CD4-positive, CD25-positive, alpha-beta regulatory T cell (primary cell): ENCODE measurements at places on chromosomes 4 and X.

GRCh38 chrX:6383917-6384316 is 151.0 kb downstream of the VCX3A start:
- DNase-seq, result no peak

DNA sequence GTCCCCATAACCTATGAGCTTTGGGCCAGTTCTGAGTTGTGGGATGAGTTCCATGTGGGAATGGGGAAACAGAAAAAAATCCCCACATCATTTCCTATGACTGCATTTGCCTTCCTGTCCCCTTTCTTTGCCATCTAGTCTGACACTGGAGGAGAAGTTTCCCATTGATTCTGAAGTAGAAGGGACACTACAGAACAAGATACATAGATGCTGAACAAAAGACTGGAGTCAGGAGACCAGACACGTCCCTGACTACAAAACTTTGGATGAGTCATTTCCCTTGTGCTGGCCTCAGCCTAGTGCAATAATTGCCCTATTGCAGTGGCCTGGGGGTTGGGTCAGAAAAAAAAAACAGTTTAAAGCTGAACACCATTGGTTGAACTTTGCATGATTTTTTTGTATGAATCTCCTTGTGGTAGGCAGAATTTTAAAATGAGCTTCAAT is 22.1 kb downstream of the BEX3 start:
- DNase-seq, result no peak

GRCh38 chr4:113604955-113605354 is 156.6 kb downstream of the CAMK2D start:
- DNase-seq, result no peak

GRCh38 chr4:129929052-129929451 is 833.1 kb downstream of the C4orf33 start:
- DNase-seq, result no peak

DNA sequence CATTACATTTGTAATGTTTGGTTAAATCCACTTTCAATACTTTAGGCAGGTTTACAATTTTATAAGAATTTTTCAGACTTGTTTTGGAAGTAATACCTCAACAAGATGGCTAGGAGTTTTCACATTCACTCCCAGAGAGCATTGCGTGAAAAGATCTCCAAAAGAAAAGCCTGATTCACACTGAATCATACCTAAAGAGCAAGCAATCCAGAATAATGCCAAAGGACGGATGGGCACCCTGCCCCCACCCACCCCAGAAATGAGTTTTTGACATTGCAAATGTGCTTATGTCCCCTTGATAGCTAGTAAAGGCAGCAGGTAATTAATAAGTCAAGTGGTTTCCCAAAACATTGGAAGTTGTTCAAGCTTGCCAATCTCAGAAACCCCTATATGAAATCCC is 557.7 kb upstream of the TENM3 start:
- no peak for DNase-seq

DNA sequence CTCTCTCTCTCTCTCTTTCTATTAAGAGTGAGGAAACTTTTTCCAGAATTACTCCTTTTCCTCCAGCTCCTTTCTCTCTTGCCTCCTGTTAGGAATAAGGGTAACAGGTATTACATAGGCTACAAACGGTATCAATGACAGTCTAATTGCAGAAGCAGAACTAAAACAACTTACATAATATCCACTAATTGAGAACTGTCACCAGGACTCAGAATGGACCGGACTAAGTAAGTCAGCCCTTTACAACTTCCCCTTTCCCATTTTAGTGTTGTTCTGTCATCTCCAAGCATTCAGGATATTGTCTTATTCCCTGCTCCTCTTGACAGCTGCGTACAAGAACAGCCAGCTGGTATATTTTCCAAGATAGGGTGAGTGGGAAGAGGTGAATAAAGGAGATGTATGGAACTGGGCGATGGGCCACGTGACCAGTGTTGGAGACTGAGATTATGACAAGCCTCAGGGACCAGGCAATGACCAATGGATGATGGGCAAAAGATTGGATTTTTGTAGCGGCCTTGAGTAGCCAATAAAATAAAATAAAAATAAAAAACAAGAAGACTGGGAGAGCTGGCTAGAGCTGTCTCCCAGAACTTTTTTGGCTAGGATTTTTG is 2.3 kb upstream of the FNIP2 start:
- DNase-seq, result no peak

- no peak for DNase-seq
These were observed 22.2 kb downstream of the IL2 start for GRCh38 chr4:122434285-122434684.

DNA sequence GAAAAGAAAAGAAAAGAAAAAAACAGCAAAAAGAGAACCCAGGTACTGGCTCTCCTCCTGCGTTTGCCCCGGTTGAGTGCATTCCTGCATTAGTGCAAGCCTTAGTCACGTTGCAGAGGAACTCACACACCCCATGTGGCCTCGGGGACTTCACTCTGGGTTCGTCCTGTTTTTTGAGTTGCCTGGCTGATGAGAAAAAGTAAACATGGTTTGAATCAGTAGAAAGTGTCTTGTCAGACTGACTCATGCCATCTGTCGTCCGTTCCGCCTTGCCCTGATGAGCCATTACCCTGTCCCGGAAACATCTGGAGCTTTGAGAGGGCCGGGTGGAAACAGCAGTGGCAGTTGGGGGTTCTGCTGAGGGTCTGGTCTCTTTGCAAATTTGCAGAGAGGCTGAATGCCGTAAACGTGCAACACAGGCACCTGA is 16.3 kb downstream of the CD99 start:
- DNase-seq, result peak; percentile 69

- DNase-seq, result no peak
These were observed 158.8 kb downstream of the CAMK2D start for GRCh38 chr4:113602646-113603228.

DNA sequence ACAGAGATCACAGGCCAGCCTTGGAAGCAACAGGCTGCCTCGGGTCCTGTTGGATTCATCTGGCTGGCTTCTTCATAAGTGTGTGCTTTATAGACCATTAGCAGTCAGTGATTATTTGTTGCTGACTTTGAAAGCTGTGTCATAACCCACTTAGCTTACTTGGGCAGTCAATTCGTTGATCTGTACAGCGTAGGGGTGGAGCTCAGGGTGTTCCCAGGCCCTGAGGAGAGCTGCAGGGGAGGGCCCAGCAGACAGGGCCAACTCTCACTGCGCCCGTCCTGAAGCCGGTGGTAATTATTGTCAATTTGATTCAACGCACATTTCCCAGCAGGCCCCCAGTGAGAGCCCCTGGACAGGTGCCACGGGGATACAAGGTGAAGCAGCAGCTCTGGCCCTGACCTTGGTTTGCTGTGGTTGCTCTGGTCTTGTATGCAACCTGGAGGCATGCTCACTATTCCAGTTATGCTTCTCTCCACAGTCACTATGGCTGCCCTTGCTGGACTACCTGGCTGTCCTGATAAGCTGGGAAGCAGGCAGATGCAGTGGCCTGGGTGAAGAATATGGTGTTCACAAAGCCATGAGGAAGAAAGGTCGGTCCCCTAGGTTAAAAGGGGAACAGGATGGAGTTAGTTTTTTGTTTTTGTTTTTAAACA is 40.1 kb upstream of the HMGB3 start:
- DNase-seq, result no peak

DNA sequence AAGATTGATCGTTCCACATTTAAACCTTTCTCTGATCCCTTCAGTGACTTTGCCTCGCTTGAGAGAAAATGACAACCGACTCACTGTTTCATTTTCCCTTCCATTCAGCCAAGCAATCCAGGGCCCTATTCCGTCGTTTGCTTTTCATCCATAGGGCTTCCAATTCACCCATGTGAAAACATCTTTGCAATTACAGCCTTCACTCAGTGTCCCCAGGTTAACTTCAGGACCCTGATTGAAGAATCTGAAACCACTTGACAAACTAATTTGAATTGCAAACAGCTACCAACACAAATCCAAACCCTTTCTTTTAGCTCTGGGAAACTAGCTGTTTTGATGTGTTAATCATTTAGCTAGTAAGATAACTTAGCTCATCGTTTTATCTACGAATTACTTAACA is 120.2 kb upstream of the FAM9C start:
- no peak for DNase-seq

DNA sequence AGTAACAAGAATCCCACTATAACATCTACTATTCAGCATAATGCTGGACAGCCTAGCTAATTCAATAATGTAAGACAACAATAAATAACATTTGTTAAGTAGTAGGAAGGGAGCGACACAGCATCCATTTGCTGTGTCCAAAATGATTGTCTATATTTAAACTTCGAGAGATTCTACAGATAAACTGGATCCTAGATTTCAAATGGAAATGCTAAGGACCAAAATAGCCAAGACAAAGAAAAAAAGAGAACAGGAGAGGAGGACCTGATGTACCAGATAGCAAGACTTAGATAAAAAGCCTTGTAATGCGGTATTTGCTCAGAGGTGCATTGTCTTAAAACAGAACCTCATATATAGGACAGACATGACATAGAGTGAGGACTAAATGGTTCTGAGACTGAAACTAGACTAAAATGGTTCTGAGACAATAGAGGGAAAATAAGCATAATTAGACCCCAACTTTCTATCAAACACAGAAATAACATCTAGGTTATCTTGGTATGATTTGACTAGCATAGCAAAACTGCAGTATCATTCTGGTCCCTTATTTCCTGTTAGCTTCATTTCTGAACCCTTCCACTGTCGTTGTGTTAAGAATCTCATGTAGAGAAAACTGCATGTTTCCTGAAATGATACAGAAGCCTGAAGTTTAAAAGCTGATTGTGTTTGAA is 3.8 kb downstream of the HPGDS start:
- DNase-seq, result no peak

- no peak for DNase-seq
These were observed 114.8 kb upstream of the ADRA2C start for GRCh38 chr4:3651267-3651845.

DNA sequence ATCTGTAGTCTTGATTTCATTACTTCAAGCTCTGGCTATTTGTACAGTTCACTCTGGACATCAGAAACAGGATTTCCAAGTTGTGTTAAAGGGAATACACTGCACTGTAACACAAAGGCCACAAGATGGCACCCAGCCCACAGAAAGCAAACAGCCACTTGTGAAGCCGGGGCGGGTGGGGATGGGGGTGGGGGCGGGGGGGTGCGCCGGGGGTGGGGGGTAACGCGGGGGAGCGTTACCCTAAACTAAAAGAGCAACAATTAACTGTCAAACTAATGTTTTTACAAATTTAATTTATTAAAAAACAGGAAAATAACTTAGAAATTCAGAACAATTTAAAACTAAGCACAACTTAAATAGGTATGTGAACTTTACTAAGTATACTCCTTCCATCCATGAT is 27.3 kb downstream of the PRDX4 start:
- DNase-seq, result peak; percentile 19

GRCh38 chr4:3304831-3305609 is 12.2 kb downstream of the RGS12 start:
- DNase-seq, result no peak

GRCh38 chrX:103442536-103442901 is 66.2 kb downstream of the BEX3 start:
- DNase-seq, result no peak

DNA sequence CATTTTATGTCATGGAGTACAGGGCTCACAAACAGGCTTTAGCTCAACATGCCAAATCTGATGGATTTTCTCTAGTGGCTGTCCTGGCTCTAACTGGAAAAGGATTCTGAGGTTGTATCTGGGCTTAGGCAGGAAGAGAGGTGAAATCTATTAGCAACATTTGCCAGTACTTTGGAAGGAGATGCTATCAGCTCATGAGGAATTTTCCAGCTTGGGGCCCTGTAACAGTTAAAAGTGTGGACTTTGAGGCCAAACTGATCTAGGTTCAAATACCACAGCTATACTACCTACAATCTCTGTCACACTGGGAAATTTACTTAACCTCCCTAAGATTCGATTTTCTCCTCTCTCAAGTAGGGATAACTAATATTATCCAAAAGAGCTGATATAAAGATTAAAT is 119.0 kb upstream of the HCCS start:
- no peak for DNase-seq

- DNase-seq, result no peak
These were observed 13.7 kb upstream of the RASGEF1B start for GRCh38 chr4:81485310-81485980.

DNA sequence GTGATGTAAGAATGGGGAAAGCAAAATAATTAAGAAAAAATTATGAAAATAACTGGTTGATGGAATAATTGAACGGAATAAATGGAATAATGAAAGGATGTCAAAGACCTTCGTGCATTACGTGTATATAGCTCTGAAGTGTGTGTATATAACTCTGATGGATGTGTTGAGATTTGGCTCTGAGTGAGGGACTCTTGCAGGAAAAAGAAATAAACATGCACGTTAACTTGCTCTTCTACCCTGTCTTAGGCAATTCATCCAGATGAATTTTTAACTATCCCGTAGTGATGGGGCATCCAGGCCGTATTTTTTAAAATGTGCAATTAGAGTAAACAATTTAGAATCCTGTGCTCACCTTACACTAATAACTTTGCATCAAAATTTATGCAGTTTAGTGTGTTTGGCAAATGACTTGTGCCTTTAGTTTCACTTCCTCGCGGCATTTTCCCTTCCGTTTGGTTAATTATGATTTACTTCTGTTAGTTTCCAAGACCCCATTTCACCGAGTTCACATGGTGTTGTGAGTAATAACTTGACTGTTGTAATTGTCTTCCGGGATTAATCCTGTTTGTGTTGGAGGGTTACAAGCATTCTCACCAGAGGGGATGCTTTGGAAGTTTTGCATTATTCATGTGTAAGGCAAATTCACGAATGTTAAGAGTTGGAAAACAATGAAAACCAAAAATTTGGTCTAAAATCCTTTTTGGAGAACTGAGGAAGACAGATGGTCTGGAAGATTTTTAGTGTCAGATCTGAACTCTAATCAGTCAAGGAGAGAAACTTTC is 256.5 kb upstream of the FAT1 start:
- DNase-seq, result no peak

GRCh38 chr4:140609548-140610425 is 41.0 kb upstream of the UCP1 start:
- peak; percentile 34 for DNase-seq

DNA sequence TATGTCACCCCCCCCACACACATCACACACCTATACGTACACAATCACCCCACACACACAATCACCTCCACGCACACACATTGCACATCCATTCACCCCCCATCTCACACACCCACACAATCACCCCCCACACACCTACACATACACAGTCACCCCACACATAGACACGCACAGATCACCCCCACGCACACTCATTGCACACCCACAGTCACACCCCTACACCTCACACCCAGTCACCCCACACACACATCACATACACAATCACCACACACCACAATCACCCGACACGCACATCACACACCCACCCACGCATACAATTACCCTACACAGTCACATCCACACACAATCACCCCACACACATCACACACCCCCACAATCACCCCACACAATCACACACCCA is 15.9 kb upstream of the TADA2B start:
- no peak for DNase-seq

GRCh38 chr4:78024576-78025091 is 32.5 kb upstream of the FRAS1 start:
- no peak for DNase-seq

GRCh38 chrX:127025013-127025412 is 205.5 kb downstream of the PRR32 start:
- DNase-seq, result no peak

GRCh38 chr4:187814737-187815465 is 180.7 kb upstream of the ZFP42 start:
- peak; percentile 8 for DNase-seq
